Testis (tissue), 5 donors: ENCODE measurements at places on chromosomes 7 and 10. TPM values are rescaled to one million over a fixed set of nuclear protein-coding genes. Genes with fewer than 3 reads are reported as not detected.

Gene RNF133
- 11.1 TPM for total RNA-seq

Gene DLX5
- total RNA-seq: 2.6 TPM

Gene EGR2
- total RNA-seq: 6.8 TPM

Gene PNLIPRP1
- not detected for total RNA-seq

Gene NRP1
- total RNA-seq: 15.9 TPM
